ENCODE measurements at places on chromosomes 16 and 17. TPM values are rescaled to one million over a fixed set of nuclear protein-coding genes. Genes with fewer than 3 reads are reported as not detected.

DNA sequence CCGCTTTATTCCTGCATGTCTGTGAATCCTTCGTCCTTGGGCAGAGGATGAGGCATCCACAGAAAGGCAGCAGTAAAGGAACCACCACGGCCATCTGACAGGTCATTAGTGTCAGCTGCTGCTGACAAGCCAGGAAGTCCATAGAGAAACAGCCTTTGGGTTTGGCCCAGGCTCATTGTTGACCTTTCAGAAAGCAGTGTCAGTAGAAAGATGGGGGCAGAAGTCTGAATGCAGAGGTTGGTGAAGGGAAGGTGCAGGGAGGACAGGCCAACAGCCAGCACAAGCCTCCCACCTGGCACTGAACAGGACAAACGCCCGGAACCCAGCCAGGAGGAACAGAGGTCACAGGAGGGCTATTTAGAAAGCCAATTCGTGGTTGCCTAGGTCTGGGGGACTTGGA is 105.8 kb downstream of the VAT1L start:
- H3K27me3 ChIP-seq: no peaks in the 10 kb centered on the region
- no peaks in the 10 kb centered on the region for H3K36me3 ChIP-seq
- H3K27ac ChIP-seq: no peak overlapping the region
- DNase-seq: no peak
- no peaks in the 10 kb centered on the region for H3K4me1 ChIP-seq

GRCh38 chr16:57383276-57384247 is 11.3 kb downstream of the CX3CL1 start:
- peak overlapping the region; percentile 36 for H3K27ac ChIP-seq
- DNase-seq: no peak
- no peaks in the 10 kb centered on the region for H3K27me3 ChIP-seq
- H3K36me3 ChIP-seq: no peaks in the 10 kb centered on the region
- H3K4me3 ChIP-seq: no peak overlapping the region

DNA sequence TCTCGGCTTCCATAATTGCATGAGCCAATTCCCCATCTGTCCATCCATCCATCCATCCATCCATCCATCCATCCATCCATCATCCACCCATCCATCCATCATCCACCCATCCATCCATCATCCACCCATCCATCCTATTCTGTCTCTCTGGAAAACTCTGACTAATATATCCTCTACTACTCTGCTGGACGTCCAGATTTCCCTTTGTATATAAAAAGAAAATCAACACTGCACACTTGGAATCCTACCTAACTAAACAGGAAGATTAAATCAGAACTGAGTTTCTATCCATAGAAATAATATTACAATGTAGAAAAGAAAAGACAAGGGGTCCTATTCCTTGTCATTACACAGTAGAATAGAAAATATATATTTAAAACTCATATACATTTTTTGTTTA is 150.3 kb upstream of the CORO6 start:
- H3K36me3 ChIP-seq: no peaks in the 10 kb centered on the region
- H3K4me3 ChIP-seq: no peak overlapping the region
- no peak for DNase-seq

- no peak overlapping the region for H3K4me3 ChIP-seq
- DNase-seq: no peak
- H3K36me3 ChIP-seq: no peaks in the 10 kb centered on the region
- H3K27me3 ChIP-seq: no peaks in the 10 kb centered on the region
- no peak overlapping the region for H3K27ac ChIP-seq
- H3K4me1 ChIP-seq: no peaks in the 10 kb centered on the region
These were observed 44.2 kb downstream of the PSMD12 start for GRCh38 chr17:67322042-67322787.

GRCh38 chr16:67750466-67750865 is 31.4 kb upstream of the GFOD2 start:
- no peak overlapping the region for H3K4me3 ChIP-seq
- no peaks in the 10 kb centered on the region for H3K36me3 ChIP-seq
- no peaks in the 10 kb centered on the region for H3K27me3 ChIP-seq
- DNase-seq: no peak

GRCh38 chr16:84461029-84461412 is 43.4 kb downstream of the MEAK7 start:
- H3K4me1 ChIP-seq: no peaks in the 10 kb centered on the region
- H3K27ac ChIP-seq: no peak overlapping the region
- peaks cover 52% of the 10 kb centered on the region for H3K36me3 ChIP-seq
- DNase-seq: no peak
- H3K4me3 ChIP-seq: no peak overlapping the region

DNA sequence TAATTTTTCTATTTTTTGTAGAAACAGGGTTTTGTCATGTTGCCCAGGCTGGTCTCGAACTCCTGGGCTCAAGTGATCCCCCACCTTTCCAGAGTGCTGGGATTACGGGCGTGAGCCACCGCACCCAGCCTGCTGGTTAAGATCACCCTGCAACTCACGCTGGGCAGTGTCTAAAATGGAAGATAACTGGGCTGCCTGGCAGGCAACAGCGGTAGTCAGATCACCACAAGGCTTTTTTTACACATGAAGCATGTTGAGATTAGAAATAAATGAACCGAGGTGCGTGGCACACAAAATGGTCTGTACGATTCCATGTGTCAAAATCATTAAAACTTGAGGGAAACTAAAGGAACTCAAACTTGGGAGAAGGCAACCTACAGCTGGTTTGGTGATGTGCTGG is 26.7 kb downstream of the ZNF276 start:
- H3K4me1 ChIP-seq: peaks cover 3% of the 10 kb centered on the region
- no peak overlapping the region for H3K27ac ChIP-seq
- DNase-seq: no peak
- H3K27me3 ChIP-seq: no peaks in the 10 kb centered on the region
- no peak overlapping the region for H3K4me3 ChIP-seq

- H3K27me3 ChIP-seq: no peaks in the 10 kb centered on the region
- no peak overlapping the region for H3K4me3 ChIP-seq
- H3K4me1 ChIP-seq: no peaks in the 10 kb centered on the region
- DNase-seq: no peak
- H3K36me3 ChIP-seq: no peaks in the 10 kb centered on the region
- H3K27ac ChIP-seq: no peak overlapping the region
These were observed 16.8 kb downstream of the MARCHF10 start for GRCh38 chr17:62791235-62791734.

- H3K4me1 ChIP-seq: peaks cover 14% of the 10 kb centered on the region
- H3K36me3 ChIP-seq: no peaks in the 10 kb centered on the region
- no peak overlapping the region for H3K27ac ChIP-seq
- H3K27me3 ChIP-seq: no peaks in the 10 kb centered on the region
- no peak overlapping the region for H3K4me3 ChIP-seq
These were observed 24.6 kb downstream of the MEAK7 start for GRCh38 chr16:84479716-84480450.

DNA sequence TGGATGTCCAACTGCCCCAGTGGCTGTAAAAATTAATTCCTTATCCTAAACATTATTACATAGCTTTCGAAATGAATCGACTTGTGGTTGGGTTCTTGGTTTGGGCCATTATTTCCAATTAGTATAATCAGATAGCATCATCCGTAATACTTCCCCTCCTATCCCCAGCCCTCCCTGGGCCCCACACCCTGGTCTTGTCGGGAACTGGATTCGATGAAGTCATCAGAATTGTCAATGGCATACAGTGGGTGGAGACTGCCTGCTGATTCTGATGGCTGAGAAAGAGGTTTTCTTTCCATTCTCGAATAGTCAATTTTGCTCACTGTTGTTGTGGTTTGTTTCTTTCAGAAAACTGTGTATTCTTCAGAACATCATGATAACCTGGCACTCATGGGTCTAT is 395.1 kb downstream of the SEC14L1 start:
- no peak overlapping the region for H3K27ac ChIP-seq
- H3K36me3 ChIP-seq: no peaks in the 10 kb centered on the region
- no peak overlapping the region for H3K4me3 ChIP-seq
- H3K27me3 ChIP-seq: no peaks in the 10 kb centered on the region
- H3K4me1 ChIP-seq: no peaks in the 10 kb centered on the region

GRCh38 chr17:71052971-71053370 is 883.6 kb downstream of the KCNJ2 start:
- no peaks in the 10 kb centered on the region for H3K4me1 ChIP-seq
- no peak overlapping the region for H3K27ac ChIP-seq
- H3K36me3 ChIP-seq: no peaks in the 10 kb centered on the region
- no peak for DNase-seq
- no peak overlapping the region for H3K4me3 ChIP-seq

DNA sequence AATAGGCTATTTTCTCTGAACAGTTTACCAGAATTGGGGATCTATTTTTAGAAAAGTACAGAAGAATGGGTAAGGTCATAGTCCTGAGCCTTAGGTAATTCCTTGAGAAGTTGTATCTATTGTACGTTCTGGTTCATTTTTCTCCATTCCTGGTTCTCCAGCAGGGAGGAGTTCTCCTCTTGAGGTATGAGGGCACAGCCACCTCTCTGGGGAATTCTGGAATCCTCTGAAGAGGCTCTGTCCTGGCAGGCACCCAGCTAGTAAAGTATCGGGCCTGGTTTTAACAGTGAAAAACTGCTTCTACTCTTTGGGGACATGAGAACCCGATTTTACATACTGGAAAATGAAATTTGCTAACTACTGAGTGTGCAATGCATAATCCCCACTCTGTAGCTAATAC is 19.6 kb upstream of the PMFBP1 start:
- H3K36me3 ChIP-seq: no peaks in the 10 kb centered on the region
- no peaks in the 10 kb centered on the region for H3K27me3 ChIP-seq
- H3K4me3 ChIP-seq: no peak overlapping the region
- H3K4me1 ChIP-seq: no peaks in the 10 kb centered on the region

SLC6A4 gene
- 2.0 TPM for total RNA-seq

RPRML gene
- not detected for total RNA-seq

TBC1D3I gene
- not detected for total RNA-seq

ANKRD40CL gene
- not detected for total RNA-seq

CTU2 gene
- 12.4 TPM for total RNA-seq
